ENCODE measurements at places on chromosomes 7 and 10.

- no peak for DNase-seq
These were observed 28.5 kb downstream of the MAP3K8 start for GRCh38 chr10:30462513-30462912.

DNA sequence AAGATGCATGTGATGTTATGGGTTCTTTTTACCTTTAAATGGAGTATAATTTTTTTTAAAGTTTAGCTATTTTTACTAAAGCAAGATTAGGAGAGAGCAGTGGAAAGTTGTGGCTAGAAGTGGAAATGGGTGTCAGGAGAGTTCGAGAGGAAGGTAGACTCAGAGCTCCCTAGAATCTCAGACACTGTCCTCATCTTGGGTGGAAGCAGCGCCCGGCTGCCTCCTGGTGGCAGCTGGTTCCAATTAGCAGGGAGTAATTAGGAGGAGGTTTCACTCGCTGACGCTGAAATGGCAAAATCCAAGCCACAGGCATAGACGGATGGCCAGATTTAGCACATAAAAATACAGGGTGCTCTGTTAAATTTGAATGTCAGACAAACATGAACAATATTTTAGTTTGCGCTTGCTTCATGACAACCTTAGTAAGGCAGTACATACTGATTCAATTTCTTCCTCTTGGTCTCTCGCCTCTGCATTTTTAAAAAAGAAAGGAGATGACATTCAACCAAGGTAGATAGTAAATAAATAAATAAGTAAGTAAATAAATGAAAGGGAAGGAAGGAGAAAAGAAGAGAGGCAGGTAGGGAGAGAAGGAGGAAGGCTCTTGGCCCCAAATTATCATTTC lies 58.5 kb downstream of the LGI1 start:
- DNase-seq: peak; percentile 2

GRCh38 chr7:93011351-93012294 lies 106.2 kb downstream of the SAMD9 start:
- no peak for DNase-seq

- DNase-seq: no peak
These were observed 2.8 kb downstream of the DUSP5 start for GRCh38 chr10:110500515-110500905.

GRCh38 chr7:55458351-55458750 lies 93.2 kb downstream of the LANCL2 start:
- DNase-seq: no peak

DNA sequence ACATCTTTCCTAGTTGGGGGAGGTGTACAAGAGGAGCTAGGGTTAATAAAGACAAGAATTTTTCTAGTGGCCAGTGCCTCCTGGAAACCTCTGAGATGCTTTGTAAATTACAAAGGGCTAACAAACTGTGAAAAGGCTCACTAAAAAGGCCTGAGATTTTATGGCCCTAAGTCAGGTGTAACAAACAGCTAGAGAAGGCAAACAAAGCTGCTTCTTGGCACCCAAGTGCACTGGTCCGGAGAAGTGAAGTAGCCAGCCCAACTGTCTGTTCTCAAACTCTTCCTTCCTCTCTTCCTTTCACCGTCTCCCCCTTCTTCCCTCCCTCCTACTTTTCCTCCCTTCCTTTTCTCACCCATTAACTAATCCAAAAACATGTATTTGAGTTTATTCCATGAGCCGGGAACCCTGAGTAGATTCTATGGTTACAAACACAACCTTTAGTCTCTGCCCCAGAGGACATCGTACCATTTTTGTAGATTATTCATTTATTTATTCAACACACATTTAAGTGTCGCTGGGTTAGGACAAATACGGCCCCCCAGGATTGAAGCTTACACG lies 143.4 kb upstream of the PCGF5 start:
- DNase-seq: no peak

DNA sequence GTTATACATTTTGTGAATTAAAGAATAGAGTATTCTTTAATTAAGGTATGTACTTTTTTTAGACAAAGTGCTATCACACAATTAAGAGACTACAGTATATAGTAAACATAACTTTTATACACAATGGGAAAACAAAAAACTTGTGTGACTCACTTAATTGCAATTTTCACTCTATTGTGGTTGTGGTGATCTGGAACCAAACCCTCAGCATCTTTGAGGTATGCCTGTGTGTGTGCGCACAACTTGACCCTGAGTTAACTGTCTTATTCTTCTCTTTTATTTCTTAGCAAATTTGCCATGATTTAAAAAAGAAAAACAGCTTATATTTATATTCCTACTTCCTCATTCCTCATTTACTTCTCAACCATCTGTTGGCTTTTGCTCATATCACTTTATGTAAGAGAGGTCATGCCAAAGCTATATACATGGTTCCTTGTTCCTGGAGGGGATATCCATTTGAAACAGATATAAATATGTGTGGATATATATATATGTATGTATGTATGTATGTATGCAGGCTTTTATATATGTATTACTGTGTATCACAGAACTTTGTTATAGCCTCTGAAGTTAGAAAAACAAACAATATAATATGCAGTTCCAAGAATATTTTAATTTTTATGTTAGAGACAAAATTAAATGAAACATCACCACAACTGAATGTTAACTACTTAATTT lies 259.5 kb upstream of the HGF start:
- no peak for DNase-seq

DNA sequence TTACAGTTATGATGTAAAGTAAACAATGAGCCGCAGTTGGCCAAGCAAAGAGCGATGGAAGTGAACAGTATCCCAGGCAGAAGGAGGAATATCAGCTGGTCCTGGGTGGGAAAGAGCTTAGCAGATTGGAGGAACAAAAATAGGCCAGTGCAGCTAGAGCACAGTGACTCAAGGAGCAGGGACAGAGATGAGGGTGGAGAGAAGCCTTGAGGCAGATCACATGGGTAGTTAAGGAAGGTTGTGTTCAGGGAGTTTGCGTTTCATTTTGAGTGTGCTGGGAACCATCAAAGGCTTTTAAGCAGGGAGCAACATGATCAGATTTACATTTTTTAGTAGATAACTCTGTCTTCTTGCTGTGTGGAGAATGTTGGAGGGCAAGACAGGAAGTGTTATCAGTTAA lies 113.6 kb downstream of the OAT start:
- no peak for DNase-seq

- no peak for DNase-seq
These were observed 12.0 kb upstream of the PARD3 start for GRCh38 chr10:34826857-34827766.

DNA sequence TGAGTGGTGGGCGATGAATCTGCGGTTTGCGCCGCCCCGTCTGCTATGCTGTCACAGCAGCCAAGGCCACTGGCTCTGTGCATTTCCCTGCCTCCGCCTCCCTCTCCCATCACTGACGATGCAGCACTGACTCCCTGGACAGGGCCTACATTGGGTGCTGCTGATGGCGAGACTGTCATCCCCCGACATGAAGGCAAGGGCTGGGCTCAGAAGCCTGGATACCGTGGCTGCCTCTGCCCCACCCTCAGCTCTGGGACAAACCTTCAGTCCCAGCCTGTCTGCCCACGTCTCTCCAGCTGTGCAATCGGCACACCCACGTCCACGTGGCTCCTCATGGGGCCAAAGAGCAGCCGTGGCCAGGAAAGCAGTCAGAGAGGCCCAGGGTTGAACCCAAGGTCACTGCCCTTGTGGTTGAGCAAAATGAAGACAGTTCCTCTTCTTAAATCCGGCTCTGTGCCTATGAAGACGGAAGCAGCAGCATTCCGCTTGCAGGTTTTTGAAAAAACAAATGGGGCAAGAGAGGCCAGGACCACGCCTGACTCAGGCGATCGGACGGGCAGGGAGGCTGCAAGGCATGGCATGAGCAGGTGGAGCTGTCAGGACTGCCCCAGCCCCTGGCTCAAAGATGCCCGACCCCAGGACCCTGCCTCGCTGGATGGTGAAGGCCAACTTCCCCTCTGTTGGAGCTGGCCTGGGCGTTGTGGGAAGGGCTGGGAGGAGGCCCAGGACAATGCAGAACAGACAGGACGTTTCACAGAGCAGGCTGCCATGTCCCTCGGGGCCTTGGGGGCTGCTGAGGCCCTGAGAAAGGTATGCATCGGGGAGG lies 517.5 kb downstream of the DNAJB6 start:
- DNase-seq: no peak

GRCh38 chr7:67604461-67605386 lies 608.1 kb downstream of the TYW1 start:
- DNase-seq: no peak

DNA sequence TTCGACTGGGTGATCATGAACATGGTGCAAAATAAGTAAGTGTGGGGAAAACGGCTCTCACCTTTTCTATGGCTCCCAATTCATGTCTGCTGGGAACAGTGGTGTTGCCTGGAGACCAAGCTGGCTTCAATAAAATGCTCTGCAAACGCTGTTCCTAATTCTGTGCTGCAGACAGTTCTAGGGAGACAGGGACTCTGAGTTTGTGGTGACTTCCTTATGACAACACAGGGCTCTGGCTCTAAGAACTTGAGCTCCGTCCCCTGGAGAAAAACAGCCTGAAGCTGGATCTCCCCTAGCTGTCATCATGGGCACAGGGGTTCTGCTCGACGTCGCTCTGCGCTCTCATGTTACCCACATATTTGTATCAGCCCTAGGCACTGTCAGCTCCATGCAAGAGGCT lies 61.0 kb upstream of the INSYN2A start:
- DNase-seq: no peak

DNA sequence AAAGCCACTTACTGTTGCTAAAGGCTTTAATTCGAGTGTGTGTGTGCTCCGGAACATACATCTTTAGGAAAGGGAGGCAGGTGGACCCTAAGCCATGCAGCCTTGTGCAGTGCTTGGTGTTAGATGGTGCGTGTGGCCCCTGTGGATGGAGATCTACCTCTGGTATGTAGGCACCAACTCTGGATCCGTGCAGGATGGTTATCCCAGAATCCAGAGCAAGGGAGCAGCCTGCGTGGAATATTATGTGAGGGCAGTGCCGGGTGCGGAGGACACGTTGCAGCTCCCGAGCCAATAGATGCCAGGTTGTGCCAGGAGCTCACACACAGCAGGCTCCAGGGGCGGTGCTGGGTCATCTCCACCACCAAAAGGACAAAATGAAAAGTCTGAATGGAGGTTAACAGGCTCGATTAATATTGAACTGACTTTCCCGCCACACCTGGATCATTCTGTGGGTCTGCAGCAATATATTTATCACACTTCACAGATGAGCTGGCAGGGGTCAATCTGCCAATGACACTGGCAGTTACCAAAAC lies 143.0 kb upstream of the NPS start:
- DNase-seq: no peak
